ENCODE measurements at places on chromosomes 4 and X.

DNA sequence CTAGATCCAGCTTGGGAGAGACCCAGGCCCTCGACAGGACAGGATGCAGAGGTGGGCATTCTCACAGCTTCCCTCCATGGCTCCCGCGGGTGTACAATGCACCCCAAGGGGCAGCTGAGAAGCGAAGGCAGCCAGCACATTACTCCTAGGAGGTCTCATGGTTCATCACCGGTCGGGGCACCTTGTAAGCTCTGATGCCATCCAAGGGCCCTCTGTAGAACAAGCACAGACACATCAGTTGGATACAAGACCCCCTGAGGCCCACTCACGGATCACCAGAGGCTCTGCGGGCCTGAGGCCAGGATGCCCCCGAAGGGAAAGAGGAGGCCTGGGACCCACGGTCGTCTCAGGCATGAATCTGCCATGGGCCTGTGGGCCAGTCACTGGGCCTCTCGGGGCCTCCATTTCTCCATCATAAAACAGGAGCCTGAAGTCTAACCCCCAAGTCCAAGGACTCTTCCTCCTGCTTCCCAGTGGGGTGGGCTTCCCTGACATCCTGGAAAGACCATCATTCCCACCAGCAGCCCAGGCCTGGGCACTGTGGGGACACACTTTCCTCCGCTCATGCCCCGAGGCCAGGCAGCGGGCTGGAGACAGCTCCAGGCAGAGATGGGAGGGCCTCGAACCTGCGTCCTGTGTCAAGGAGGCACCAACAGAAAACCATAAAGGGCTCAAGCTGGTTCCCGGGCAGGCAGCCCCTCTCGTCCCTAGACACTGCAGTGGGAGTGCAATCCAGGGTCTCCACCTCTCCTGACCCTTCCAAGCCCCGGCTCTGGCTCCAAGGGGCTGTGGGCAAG, 20.1 kb downstream of the HMX1 start:
- DNase-seq, result no peak

DNA sequence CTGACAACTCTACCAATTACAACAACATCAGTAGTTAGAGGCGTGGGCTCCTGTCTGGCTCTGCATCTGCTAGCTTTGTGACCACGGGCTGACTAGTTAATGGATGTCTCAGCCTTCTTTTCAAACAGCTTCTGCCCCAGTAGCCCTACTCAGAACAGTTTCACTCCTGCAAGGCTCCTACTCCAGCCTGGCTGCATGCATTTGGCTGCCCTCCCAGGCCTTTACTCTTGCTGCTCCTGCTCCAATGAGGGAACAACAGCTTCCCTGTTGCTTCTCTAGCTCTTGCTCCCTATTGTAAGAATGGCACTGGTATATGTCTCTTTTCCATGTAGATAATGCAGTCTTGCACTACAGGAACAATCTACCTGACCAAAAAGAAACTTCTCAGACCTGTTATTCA, 93.3 kb downstream of the TTC29 start:
- DNase-seq, result no peak

DNA sequence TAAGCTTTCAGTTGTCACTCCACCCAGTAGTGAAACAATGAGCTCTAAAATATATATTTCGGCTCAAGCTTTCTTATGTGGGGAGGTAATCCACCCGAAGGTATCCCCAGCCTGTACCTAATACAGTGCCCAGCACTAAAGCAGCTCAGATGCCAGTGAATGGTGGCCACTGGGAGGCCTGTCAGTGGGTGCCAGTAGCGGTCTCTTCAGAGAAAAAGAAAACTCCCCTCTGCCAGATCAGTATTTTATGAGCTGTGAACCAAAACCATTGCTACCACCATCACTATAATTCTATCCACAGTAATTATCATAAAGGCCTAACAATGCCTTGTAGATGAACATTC, 835 bp upstream of the NFKB1 start:
- peak; percentile 10 for DNase-seq

DNA sequence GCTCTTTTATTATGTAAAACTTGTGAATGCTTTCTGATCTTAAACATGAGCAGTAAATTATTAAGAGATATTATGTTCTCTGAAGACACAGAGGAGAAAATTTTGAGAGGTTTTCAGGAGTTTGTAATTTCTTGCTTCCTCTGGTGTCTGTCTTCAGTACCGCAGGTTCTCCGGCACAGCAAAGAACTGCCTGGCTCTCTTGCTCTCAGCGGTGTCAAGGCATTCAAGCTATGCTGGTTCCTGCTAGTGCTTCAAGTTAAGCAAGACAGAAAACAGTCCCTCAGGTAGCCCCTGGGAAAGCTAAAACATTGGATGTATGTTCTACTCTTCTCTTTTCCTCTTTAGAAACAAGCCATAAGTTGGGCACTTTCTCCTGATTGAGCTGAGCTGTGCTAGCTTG, 120.2 kb upstream of the CENPE start:
- DNase-seq, result no peak

DNA sequence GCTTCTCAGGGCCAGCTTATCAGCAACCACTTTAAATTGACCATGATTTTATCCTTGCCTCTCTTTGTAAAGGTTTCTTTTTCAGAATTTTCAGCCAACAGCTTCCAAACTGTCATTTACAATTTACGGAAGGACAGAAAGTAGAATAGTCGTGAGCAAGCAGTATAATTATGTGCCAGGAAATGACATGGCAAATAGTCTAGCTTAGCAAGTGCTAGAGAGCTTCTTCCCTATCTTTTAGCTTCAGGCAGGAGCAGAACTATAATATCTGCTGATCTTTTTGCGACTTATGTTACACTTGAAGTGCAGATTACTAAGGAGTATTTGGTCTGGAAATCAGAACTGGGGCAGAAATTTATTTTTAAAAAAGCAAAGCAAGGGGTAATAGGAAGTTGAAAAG, 123.0 kb upstream of the AP1S2 start:
- DNase-seq, result no peak

- no peak for DNase-seq
Measured at GRCh38 chr4:45453258-45453853, 670.5 kb downstream of the GABRG1 start.

DNA sequence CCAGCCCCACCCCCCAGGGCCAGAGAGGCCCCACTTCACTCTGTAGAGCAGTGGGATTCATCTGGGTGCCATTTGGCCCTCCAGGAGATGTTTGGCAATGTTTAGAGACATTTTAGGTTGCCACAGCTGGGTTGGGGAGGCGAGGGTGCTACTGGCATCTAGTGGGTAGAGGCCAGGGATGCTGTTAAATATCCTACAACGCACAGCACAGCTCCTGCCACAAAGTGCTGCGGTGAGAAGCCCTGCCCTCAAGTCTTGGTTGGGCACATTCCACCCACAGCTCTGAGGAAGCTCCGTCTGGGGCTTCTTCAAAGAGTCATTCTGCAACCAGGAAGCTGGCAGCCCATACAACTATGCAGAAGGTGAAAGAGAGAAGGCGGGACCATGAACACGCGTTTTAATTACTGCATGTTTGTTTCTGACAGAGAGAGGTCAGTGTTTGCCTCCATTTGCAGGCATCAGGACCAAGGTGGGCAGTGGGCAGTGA, 48.1 kb upstream of the FAM9C start:
- DNase-seq, result no peak

GRCh38 chr4:73620115-73620792, at the start of gene RASSF6:
TSS of gene RASSF6 (minus strand) at chr4:73620436. CDS start at chr4:73611795, 8,641 bp downstream.
- DNase-seq, result no peak

DNA sequence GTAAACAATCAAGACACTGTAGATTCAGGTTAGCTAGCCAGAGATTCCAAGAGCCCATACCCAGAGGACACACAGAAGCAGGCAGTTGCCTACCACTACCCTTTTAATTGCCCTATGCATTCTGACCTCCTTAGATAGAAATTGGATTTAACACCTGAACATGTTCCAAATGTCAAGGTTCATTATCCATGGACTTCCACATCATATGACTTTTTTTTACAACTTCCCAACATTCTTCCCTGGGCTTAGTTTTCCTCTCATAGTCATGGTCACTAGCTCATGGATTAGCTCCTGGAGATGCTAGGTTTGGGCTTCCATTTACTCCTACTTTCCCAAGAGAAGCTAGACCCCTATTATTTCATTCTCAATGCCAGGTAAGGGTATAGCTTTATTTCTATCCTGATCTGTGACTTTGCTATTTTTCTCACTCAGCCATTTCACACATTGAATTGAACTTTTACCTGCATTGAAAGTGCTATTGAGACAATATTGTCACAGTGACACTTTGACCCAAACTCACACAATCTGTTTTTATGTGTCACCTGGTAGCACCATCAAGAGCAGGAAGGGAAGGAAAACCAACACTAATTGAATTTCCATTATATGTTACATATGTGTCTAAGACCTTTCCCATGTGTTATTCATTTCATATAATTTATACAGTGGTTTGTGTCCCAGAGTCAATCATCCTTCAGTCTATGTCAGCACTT, 44.0 kb upstream of the PRKG2 start:
- DNase-seq, result no peak

DNA sequence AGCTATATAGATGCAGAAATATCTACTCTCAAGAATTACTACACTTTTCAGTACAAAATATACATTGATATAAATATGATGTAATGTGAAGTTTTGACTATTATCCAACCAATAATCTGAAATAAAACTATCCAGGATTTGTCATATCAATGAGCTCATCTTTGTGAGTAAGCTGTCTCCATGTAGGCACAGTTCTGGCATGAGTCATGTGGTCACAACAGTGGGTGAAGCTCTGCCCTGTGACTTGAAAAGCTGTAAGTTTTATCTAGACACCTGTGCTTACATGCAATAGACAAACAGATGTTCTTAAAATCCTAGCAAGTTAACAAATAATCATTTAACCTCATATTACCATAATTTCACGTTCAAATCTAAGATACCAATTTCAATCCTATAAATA, 192.7 kb downstream of the GABRG1 start:
- no peak for DNase-seq

DNA sequence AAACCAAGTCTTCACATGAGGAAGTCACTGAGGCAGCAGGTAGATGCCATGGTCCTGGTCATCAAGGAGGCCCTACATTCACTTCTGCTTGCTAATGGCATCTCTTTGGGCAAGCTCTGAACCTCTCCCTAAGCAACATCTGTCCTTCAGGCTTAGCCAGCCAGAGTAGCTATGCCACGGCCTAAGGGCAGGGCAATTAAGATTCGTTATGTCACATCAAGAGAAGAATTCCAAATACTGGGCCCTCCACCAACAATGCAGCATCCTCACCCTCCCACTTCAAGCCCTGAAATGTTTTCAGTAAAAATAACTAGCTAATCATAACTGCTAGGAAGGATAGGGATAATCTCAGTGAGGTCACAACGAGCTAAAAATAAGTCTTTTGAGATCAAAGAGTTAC, 120.7 kb upstream of the HCCS start:
- no peak for DNase-seq

DNA sequence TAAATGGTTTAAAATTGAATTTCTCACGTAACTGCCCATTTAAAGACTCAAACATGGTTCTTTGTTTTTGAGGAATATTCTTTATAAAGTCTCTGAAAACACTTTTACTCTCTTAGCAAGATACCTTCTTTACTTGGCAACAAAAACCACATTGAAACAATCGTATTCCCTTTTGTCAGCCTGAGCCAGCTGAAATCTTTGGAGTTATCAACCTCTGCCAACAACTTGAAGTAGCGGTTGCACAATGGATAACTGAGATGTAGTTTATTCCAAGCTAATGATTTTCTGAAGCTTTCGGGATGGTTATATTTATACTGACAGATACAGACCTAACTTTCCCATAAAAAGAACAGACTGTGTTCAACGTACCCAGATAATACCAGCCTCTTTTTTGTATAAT, 561.3 kb downstream of the IL1RAPL1 start:
- DNase-seq, result no peak

- peak; percentile 28 for DNase-seq
Measured at GRCh38 chrX:47321386-47321785, 49.0 kb upstream of the ZNF157 start.

DNA sequence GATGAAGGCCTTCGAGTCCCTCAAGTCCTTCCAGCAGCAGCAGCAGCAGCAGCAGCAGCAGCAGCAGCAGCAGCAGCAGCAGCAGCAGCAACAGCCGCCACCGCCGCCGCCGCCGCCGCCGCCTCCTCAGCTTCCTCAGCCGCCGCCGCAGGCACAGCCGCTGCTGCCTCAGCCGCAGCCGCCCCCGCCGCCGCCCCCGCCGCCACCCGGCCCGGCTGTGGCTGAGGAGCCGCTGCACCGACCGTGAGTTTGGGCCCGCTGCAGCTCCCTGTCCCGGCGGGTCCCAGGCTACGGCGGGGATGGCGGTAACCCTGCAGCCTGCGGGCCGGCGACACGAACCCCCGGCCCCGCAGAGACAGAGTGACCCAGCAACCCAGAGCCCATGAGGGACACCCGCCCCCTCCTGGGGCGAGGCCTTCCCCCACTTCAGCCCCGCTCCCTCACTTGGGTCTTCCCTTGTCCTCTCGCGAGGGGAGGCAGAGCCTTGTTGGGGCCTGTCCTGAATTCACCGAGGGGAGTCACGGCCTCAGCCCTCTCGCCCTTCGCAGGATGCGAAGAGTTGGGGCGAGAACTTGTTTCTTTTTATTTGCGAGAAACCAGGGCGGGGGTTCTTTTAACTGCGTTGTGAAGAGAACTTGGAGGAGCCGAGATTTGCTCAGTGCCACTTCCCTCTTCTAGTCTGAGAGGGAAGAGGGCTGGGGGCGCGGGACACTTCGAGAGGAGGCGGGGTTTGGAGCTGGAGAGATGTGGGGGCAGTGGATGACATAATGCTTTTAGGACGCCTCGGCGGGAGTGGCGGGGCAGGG, 568 bp downstream of the HTT start:
- DNase-seq, result peak; percentile 76
